ENCODE measurements at places on chromosomes 3 and 15.

DNA sequence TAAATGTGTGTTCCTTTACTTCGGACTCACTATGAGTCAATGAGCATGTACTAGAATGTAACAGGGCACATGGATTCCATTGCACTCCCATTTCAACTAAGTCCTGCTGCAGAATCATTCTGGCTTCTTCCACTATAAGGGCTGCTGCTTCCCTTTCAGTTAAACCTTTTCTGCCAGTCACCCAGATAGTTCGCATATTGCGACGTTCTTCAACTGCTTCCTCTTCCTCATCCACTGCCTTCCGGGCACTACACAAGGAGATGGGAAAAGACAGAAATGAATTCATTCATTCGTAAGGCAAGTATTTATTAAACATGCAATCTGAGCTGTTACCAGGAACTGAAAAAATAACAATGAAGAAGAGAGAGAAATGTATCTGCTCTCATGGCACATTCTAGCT is 55.6 kb downstream of the POLQ start:
- DNase-seq: no peak

- no peak for DNase-seq
Measured at GRCh38 chr3:143427631-143428030, 308.1 kb downstream of the CHST2 start.

- DNase-seq: no peak
Measured at GRCh38 chr15:85943791-85944190, 135.9 kb upstream of the AGBL1 start.

GRCh38 chr3:149965278-149965677 is 5.4 kb downstream of the PFN2 start:
- DNase-seq: no peak
